ENCODE measurements at places on chromosomes 1 and 21. TPM values are rescaled to one million over a fixed set of nuclear protein-coding genes. Genes with fewer than 3 reads are reported as not detected.

PLA2G2F gene
- not detected for total RNA-seq

MMEL1 gene
- not detected for total RNA-seq

DNA sequence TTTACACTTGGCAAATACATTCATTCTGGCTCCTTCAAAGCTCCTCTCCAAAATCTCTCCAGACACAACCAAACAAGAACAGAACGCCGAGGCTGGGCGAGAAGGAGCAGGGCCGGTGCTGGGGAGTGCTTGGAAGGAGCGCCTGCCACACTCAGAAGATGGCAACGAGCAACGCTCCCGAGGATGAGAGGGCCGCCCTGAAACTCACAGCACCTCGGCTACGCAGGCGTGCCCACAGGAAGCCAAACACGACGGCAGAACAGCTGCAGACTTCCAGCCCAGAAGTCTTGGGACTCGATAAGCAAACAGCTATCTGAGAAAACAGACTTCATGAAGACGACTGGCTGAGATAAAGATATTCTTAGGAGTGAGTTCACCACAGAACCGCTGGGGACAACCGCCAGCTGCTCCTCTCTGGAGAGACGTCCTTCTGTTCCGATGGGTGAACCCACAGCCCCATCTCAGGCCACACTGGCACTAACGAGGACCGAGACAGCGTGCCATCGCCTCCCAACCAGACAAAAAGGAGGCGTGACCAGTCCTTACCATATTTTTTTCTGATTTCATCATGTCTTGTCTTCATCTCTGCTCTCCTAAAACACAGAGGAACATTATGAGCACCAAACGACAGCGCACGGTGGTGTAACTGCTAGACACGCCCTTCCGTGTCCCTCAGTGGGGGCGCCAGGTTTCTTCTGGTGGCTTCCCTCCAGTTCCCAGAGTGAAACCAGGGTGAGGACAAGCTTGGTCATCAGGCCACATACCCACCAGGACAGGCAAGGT is 18.6 kb downstream of the PTTG1IP start:
- no peak overlapping the region for H3K4me3 ChIP-seq
- no peak overlapping the region for H3K27ac ChIP-seq
- H3K27me3 ChIP-seq = no peaks in the 10 kb centered on the region
- no peak for DNase-seq
- H3K4me1 ChIP-seq = no peaks in the 10 kb centered on the region
- H3K36me3 ChIP-seq = peaks cover 7% of the 10 kb centered on the region

NMNAT2 gene
- not detected for total RNA-seq

GRCh38 chr1:966704-967300 is 520 bp downstream of the PLEKHN1 start:
- no peaks in the 10 kb centered on the region for H3K27me3 ChIP-seq
- H3K36me3 ChIP-seq = no peaks in the 10 kb centered on the region
- peaks cover 12% of the 10 kb centered on the region for H3K4me1 ChIP-seq
- H3K27ac ChIP-seq = no peak overlapping the region
- peak overlapping the region; percentile 71 for H3K4me3 ChIP-seq

GRCh38 chr1:156320560-156320959 is 17.5 kb downstream of the CCT3 start:
- no peaks in the 10 kb centered on the region for H3K27me3 ChIP-seq
- H3K27ac ChIP-seq = no peak overlapping the region
- H3K4me3 ChIP-seq = no peak overlapping the region
- H3K36me3 ChIP-seq = peaks cover 65% of the 10 kb centered on the region
- no peak for DNase-seq

DNA sequence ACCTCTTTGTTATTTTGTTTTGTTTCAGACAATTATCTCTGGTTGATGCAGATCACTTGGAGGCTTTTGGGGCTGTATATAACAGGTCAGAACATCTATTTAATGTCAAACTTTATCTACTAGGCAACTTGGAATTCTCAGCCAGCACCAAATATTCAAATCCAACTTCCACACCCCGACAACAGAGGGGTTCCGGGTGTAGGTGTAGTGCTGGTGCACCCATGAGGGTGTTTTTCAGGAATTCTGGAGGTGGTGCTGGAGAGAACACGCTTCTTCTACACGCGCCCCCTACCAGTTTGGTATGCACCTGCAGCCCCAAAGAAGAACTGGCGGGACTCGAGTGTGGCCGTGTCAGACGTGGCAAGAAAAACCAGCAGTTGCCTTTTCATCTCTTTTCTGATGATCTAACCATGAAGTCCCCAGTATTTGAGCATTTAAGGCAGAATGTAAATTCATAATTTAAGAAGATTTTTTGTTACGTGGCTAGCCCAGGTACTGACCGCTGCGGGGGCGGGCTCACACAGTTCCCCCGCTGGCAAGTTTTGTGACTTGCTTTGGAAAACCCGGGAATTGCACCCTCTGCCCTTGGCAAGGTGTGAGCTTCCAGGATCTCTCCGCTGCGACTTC is 462 bp upstream of the TLCD4 start:
- no peaks in the 10 kb centered on the region for H3K4me1 ChIP-seq
- H3K36me3 ChIP-seq = no peaks in the 10 kb centered on the region
- no peak overlapping the region for H3K27ac ChIP-seq
- H3K4me3 ChIP-seq = no peak overlapping the region
